ENCODE measurements at places on chromosomes 12 and 14.

GRCh38 chr12:3315201-3315661 is 175.8 kb upstream of the PRMT8 start:
- peak; percentile 96 for DNase-seq

DNA sequence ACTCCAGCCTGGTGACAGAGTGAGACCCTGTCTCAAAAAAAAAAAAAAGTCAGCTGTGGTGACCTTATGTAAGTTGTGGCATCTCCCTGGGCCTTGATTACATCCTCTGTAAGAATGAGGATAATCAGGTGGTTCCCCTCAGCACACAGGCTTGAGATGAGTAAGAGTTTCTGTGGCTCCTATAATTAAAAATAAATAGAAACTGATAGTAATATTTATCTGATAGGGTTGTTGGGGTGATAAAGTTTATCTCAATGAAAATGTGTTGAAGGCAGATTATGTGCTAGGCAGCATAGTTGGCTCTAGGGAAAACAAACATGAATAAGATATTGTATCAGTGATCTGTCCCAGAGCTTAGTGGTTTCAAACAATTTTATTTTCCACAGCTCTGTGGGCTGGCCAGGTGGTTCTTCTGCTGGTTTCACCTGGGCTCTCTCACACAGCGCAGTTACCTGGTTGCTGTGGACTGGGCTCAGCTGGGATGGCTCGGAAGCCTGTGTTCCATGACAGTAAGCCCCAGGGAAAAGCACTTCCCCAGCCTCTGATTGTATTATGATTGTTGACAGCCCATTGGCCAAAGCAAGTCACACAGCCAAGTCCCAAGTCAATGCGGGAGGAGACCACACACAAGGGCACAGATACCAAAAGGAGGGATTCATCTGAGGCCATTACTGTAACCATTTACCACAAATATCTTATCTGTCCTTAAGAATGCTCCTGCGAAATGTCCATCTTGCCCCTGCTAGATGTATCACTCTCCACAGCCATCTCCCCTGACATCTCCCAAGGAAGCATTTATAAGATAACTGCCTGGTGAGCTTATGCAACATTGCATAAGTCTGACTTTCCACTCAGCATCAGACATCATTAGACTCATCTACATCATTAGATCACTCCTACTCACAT is 151.7 kb downstream of the NUAK1 start:
- no peak for DNase-seq

- no peak for DNase-seq
Measured at GRCh38 chr14:73623504-73624054, 11.3 kb downstream of the ACOT6 start.

- no peak for DNase-seq
Measured at GRCh38 chr12:19778797-19779196, 339.5 kb downstream of the AEBP2 start.

DNA sequence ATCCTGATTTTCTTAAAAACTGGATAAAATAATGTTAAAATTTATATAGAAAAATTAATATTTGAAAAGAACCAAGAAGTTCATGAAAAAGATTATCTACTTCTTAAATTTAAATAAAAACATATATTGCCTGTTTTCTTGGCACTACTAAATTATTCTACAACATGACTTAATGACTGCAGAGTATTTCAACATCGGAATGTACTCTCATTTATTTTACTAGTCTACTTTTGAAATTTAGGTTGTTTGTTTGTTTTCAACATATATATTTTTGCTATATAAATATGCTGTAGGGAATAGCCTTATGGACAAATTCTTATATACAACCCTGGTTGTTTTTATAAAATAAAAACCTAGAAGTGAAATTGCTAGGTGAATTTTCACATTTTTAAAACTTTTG is 231.6 kb downstream of the RAD51B start:
- no peak for DNase-seq

GRCh38 chr14:73785834-73786635 is 65.6 kb upstream of the PTGR2 start:
- DNase-seq = no peak

DNA sequence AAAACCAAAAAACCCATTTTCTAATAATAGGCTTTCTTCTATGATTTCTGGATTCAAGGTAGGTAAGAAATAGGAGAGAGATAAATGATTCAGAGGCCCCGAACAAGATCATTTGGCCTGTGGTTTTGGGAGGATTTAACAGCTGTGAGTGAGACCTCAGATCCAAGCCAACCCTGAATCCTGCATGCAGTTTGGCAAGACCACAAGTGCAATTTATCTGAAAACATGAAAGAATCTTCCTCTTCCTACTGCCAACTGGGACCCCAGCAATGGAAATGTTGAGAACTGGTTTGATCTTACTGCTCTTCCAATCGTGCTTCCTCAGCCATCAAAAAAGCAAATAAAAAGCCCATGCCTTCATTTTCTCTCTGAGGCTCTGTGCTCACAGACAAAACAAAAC is 519.7 kb upstream of the TBX3 start:
- DNase-seq = no peak

DNA sequence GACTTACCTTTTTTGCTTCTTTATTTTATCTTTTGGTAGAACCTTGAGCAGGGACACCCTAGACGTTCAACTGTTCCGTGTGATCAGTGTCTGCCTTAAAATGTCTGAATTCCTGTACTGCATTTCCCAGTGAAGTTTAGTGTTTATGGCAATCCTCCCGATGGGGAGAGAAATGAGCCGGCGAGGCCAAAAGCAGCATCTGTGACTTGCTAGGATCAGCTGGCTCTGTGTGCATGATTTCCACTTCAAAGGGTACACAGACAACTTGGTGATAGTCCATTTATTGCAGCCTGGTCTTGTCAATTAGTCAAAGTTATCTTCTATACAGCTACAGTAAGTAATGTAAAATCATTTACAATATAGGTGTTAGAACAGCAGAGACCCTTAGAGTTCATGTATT is 768.5 kb downstream of the DIO2 start:
- no peak for DNase-seq

- peak; percentile 14 for DNase-seq
Measured at GRCh38 chr12:20150835-20151422, 217.4 kb upstream of the PDE3A start.

DNA sequence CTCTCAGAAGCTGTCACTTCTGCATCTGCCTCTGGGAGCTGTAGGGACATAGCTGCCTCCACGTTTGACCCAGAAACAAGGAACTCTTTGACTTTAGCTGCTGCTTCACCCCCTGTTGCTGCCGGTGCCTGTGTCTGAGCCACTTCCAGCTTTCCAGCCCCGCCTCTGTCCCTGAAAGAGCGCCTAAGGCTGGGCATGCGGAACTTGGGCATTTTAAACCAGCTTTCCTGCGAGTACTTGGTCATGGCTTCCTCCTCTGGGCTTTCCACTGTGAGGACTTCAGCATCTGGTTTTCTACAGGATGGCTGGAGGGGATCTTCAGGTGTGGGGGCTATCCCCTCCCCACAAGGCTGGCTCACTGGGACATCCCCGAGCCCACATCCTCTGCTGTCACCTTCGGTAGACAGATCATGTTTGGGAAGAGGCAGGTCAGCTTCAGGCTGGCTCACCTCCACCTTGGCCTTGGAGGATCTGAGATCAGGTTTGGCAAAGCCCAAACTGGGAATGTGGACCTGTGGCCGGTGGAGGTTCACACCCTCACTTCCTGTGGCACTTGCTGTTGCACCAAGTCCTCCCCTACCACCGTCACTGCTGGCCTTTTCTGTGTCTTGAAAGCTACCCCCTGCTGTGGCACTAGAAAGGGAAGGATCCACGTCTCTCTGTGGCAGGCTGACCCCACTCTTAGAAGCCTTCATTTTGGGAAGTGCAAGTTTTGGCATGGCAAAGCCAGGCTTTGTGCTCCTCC is 15.2 kb downstream of the PLD4 start:
- no peak for DNase-seq

DNA sequence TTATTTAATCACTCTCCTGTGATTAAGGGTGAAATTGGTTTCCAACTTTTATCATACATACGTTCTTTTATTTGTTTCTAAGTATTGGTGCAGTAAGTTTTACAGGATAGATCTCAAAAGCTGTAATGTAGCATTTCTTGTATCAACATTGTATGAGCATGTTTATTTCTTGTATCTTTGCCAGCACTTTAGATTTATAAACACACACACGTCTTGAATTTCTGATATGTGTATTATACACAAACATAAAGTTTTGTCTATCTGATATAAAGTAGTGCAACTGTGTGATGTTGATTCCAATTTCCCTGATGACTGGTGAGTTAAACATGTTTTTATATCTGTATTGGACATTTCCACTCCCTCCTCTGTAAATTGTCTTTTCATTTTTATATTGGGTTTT is 134.7 kb downstream of the NOVA1 start:
- DNase-seq = no peak

- DNase-seq = no peak
Measured at GRCh38 chr12:92995258-92995903, 66.3 kb upstream of the EEA1 start.

DNA sequence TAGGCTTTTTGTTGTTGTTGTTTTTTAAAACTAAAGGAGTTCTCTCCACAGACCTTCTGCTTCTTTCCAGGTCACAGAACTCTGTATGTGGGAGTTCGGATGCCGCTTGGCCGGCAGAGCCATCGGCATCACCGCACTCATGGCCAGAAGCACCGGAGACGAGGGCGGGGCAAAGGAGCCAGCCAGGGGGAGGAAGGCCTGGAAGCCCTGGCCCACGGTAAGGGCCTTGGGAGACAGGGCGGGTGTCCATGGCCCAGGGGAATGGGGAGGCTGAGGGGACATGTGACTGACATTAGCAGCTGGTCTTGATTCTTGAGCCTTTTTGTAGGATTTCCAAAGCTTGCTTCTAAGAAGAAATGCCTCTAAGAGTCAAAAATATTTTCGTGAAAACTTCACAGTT is 26.2 kb downstream of the SLC4A8 start:
- no peak for DNase-seq

DNA sequence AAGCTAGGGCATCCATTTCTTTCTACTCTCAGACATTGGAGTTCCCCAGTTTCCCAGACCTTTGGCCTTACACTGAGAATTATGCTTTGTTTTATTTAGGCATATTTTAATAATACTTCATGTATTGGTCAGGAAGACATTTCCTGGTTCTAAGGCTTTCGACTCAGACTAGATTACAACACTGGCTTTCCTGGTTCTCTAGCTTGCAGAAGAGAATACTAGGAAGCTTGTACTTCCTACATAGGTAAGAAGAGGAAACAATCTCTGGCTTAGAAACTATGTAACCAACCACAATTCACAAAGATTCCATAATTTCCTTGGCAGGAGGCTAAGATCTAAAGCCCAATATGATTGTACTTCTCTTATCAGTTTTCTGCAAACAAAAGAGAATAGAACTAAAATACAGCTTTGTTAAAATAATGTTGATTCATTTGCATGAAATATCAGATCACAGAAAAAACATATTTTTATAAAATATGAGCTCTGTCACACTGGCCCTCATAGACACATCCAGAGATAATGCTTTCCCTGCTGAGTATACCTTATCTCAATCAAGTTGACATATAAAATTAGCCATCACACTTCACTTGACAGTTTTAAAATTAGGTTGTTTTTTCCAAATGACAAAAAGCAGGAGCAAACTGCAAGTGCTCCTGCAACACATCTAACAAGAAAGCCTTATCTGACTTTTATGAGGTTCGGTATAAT is 30.5 kb downstream of the CLEC2D start:
- DNase-seq = no peak

GRCh38 chr12:9925705-9926393 is 6.3 kb downstream of the CLEC2A start:
- no peak for DNase-seq

DNA sequence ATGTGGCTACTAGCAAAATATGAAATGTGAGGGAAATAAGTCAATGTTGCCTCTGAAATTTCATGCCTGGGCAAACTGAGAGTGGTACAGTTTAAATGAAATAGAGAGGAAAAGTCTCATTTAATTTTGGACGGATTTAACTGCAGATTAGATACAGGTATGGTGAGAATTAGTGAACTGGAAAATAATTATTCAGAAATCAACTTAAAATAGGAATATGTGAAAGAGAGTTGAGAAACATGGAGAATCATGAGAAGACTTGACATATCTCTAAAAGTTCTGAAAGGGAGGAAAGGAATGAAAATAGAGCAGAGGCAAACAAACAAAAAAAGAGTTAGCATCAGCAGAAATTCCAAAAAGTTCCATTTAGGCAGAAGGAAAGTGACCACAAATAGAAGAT is 33.5 kb upstream of the BMAL2 start:
- no peak for DNase-seq

DNA sequence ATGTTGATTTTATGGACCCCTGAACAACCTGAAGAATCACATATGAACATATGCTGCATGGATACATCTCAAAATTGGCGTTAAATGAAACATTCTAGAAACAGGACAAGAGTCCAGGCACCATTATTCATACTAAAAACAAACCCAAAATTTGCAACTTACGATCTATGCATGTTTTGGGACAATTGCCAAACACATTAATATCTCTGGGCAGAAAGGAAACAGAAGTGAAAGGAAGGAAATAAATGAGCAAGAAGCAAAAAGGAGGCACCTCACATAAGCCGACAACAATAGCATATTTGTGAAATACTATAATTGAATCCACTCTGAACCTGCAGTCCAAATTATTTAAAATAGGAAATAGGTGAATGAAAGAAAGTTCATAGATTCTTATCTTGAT is 1505.3 kb downstream of the AACS start:
- no peak for DNase-seq

- DNase-seq = no peak
Measured at GRCh38 chr12:54680374-54680773, 32.2 kb upstream of the DCD start.

DNA sequence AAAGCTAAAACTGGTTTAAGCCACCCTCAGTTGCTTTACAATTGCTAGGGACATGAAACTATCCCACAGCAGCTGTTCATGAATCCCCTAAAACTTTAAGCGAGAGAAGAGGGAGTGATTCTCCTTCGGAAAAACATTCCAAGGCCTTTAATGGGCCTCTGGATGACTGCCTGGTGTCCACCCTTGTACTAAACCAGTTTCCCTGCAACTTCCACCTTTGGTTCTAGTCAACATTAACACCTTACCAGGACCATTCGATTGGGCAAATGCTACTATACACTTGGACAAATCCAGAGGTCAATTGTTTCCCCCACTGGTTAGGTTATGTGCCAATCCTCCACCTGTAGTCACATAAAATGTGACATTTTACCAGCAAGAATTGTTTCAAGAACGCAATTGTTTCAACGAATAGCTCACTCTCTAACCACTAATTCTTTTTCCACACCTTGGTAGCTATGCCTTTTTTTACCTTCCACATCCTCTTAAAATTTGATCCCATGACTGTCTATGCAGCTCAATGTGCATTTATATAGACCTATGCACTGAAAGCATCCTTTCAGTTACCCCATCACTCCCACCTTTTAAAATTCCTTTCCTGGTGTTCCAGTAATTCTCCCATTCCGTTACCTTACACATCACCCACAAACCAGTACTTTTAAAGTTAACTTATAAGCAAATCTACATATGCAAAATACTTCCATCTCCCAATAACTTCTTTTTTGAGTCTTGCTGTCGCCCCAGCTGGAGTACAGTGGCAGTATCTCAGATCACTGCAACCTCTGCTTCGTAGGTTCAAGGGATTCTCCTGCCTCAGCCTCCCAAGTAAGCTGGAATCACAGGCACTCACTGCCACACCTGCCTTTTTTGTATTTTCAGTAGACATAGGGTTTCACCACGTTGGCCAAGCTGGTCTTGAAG is 3.6 kb downstream of the UBC start:
- no peak for DNase-seq

- DNase-seq = peak; percentile 77
Measured at GRCh38 chr14:89190765-89191513, 226.1 kb downstream of the FOXN3 start.

GRCh38 chr14:105390849-105391500 is 7.4 kb upstream of the TEX22 start:
- no peak for DNase-seq

- DNase-seq = no peak
Measured at GRCh38 chr12:124842800-124843510, 20.7 kb downstream of the SCARB1 start.
